Panc1 (cell line): ENCODE measurements at places on chromosomes 12 and 14.

DNA sequence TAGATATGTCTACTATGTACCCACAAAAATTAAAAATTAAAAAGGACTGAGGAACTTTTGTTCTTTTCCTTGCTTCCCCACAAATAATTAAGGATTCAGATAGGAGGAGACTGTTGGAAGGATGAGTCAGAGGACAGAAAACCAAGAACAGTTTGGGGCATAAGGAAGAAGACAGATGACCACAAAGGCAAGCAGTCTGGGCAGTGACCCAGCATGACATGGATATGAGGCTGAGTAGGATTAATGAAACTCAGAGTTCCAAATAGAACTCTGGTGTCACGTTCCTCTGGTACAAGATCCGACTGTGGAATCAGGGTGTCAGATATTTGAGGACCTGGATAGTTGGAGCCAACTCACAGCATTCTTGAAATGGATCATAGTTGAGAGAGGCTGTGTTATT lies 89.3 kb upstream of the SLC38A4 start:
- DNase-seq: no peak

DNA sequence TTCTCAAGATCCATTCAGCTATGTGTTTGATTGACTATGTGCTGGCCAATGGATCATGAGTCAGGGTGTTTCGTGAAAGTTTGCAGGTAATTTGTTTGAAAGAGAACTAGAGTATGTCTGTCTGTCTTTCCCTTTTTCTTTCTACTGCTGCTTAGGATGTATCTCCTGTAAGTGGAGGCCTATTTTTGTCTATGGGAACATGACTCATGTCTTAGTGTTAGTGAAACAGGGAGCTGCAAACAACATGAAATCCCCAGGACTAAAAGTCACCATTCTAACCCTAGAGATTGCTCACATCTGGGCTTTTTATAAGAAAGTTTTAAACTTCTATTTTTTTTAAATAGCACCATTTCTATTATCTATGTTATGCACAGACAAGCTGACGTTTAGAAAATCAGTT lies 333.0 kb downstream of the CCER1 start:
- DNase-seq: no peak

GRCh38 chr14:26974965-26975364 lies 377.1 kb upstream of the NOVA1 start:
- no peak for DNase-seq

- DNase-seq: no peak
Measured at GRCh38 chr12:56324206-56324605, 8.4 kb upstream of the CNPY2 start.

GRCh38 chr14:36942522-36943245 lies 229.7 kb downstream of the SLC25A21 start:
- no peak for DNase-seq

GRCh38 chr12:64390275-64390851 lies at the start of gene C12orf56:
C12orf56 (minus strand) TSS chr12:64390758; CDS start chr12:64390565, 193 bp downstream.
- DNase-seq: no peak

DNA sequence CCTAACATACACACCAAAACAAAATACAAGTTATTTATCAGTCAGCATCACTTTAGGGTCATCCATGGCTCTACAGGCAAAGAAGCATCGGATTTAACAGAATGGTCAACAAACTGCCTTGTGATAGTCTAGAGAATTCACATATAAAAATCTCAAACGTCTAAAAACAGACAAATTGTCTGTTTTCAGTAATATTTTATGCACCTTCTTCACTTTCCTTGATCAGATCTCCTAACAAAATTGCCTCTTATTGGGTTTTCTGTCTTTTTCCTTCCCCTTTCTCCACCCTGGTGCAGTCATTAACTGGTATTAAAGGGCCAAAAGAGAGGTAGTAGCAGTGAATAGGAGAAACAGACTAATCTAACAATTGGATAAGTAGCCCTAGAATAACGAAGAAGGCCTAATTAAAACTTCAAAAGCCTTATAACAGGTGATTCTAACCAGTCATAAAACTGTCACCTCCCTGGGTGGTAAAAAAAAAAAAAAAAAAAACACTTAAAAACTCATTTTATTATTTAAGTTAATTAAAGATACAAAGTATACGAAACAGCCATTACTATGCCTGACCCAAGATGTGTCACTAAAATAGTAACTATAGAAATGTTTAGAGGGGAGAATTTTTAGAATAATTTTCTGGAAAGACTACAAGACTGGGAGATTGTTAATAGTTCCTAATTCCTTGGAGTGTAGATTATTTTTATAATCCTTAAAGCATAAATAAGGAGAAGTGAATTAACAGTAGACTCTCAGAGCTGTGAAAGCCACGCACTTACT lies 1.5 kb downstream of the KIF21A start:
- DNase-seq: no peak

DNA sequence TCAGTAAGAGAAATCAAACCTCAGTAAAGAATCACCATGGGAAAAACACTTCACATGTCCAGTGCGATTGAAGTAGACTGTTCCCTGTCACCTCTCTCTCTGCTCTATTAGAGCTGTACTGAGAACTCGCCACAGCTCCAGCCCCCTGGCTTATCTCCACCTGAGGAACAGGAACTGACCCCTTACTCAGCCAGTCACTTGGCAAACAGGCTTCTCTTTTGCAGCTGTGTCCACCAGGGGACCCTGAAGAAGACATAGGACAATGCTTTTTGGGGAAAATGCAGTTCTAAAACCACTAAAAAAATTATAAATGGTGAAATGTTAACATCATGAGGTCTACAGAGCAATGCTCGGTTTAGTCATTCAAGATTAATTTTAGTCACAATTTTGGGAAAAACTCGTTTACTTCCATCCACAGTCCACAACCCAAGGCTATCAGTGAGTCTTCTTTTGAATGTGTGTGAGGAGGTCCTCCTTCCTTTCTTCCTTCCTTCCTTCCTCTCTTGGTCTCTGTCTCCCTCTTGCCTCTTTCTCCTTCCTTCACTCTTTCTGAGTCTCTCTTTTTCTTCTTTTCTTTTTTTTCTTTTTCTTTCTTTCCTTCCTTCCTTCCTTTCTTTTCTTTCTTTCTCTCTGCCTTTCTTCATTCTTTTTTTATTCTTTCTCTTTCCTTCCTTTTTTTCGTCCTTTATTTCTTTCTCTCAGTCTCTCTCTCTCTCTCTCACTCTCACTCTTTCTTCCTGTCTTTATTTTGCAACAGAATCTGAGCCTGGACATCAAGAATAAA lies 1189.5 kb upstream of the TMEM132C start:
- no peak for DNase-seq

GRCh38 chr14:32134448-32135097 lies 57.5 kb downstream of the ARHGAP5 start:
- no peak for DNase-seq

DNA sequence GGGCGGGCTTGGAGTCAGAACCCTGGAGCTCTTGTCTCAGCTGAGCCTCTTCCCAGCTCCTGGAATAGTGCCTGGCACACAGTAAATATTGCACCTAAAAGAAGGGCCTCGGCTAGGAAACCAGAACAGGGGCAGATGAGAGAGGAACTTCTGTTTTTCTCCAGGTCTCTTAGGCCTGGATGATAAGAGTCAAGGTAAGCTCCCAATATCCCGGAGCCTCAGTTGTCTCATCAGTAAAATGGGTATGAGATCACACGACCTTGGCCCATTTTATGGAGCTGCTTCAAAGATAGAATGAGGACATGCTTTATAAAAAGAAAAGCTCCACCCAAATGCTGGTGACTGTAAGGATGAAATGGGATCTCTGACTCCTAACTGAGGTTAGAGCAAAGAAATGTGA lies 202.2 kb downstream of the TTC7B start:
- no peak for DNase-seq
